NCI-H1105 treated with DMSO at 0.1 percent for 48 hours (cell line): ENCODE measurements at places on chromosomes 16 and 17.

DNA sequence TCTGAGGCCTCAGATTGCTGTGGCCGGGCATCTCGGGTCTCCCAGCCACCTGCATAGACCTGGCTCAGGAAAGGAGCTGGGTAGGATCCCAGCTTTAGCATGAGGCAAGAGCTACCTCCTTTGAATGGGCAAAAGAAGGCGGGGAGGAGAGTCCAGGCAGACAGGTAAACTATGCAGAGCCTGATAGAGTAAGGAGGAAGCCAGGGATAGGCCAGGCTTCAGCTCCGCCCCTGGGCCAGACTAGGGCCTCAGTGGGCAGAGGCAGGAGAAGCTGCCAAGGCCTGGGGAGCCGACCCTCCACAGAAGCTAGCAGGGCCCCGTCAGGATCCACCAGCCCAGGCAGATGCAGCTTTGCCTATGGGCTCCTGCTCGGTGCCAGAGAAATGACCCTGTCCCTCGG, 22.6 kb upstream of the UBE2G1 start:
- DNase-seq, result no peak

GRCh38 chr16:67881621-67882161, 3.0 kb upstream of the NRN1L start:
- DNase-seq, result no peak

GRCh38 chr17:57455063-57455914, 199.0 kb downstream of the MSI2 start:
- DNase-seq, result no peak

- no peak for DNase-seq
Measured at GRCh38 chr17:37025847-37026530, 77.2 kb downstream of the AATF start.

DNA sequence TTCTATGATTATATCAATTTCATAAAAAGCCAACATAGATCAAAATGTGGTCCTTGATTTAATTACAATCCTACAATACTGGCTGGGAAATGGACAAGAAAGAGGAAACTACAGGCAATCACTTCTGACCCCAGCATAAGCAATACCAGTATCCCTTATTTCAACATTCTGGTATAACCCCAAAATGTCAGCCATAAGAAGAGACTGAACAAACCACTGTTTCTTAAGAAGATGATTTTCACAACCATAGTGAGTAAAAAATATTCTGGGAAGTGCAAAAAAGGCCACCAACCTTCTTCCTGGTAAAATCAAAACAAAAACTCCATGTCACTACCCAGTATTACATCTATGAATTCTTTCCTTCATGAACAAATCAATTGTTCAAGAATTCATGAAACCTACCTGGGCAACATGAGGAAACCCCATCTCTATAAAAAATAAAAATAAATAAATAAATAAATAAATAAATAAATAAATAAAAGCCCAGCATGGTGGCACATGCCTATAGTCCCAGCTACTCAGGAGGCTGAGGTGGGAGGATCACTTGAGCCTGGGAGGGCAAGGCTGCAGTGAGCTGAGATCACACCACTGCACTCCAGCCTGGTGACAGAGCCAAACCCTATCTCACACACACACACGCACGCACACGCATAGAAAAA, 7.5 kb downstream of the N4BP1 start:
- DNase-seq, result no peak

DNA sequence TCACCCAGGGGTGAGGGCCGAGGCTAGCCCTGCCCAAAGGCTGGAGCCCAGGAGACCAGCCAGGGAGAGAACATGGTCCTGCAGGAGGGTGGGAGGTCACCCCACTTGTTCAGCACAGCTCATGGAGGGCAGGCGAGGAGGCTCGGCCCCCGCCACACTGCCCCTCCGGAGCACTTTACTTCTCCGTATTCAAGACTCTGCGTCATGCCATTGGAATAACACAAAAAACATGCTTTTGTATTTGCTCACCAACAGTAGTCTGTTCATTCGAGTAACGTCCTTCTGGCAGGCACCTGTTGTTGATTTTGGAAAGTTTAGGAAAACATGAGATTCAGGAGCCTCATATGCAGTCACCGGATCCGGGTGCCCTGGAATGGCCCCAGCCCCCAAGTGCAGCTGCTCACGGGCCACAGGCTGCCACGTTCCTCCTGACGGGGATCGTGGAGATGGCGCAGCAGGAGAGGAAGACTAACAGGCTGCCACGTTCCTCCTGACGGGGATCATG, 81.1 kb upstream of the DNAH17 start:
- no peak for DNase-seq

- no peak for DNase-seq
Measured at GRCh38 chr17:50635982-50636803, 1.5 kb downstream of the ABCC3 start.
